ENCODE measurements at places on chromosomes 11 and 22.
A peak's percentile ranks its signal among the peaks of the same experiment; 100 is the strongest.

- DNase-seq, result no peak
These were observed 15.8 kb downstream of the CDKN1C start for GRCh38 chr11:2869561-2870427.

DNA sequence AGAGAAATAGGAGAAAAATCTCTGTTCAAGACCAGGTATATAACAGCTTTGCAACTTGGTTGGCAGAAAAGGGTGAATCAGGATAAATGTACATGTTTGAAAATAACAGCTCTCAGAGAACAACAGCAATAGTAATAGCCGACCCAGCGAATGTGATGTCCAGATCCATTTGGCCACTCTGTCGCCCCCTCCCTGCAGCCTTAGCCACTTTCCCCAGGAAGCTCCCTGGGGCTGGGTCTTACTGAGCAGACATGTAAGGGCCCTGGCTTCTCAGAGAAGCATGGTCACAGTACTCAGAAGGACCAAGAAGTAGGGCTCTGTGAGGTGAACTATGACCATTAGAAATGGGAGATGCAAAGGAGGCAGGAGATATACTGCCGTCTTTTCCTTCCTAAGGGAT is 154.1 kb upstream of the SNX19 start:
- DNase-seq, result no peak

DNA sequence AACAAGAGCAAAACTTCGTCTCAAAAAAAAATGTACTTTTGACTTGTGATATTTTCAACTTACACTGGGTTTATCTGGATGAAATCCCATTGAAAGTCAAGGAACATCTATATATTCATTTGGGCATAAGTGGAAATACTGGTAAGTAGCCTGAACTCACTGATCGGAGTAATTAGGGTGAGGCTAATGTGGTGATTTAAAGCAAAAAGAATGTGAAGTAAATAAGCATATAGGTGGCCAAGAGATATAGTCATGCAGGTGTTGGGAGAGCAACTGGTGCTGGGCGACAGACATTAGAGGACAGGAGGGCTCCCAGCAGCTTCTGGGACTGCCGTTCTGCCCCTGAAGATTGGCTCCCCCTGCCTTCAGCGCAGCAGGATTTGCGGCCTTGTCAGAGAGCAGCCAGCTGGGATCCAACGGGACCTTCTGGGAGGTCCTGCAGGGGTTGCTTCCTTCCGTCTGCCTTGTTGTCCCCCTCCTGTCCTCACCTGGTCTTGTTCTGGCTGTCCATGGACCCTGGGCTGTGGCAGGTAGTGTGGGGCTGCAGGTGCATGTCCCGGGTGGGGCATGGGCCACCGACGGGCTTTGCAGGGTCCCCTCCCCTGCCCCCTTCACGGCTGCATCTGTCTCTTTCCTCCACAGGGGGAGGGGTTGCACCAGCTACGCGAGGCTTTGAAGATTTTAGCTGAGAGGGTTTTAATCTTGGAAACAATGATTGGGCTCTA is 14.1 kb downstream of the RHBDD3 start:
- no peak for DNase-seq

DNA sequence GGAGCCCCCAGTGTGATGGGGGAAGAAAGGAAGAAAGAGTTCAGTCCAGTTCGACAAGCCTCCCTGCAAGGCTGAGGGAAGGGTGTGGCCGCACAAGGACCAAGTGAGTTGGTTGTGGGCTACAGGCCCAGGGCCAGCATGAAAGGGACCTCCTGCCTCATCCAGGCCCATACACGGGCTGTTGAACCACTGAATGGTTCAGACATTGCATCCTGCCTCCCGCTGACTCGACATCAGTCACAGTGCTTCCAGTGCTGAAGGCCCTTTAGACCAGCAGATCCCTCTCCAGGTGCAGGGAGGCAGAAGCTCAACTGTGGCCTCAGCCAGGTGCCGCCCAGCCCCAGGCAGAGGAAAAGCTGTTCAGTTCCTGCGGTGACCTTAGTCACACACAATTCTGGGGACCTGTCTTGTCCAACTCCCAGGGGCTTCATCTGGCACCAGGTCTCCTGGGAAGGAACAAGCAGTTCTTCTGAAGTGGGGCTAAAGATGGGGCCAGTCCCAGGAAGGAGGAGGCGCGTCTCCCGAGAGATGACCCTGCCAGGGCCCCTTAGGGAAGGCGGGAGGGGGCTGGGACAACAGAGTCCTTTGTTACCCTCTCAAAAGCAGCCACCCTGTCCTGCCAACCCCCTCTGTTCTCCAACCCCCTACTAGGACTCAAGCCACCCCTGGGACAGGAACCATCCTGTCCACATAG is 6.6 kb downstream of the ARRB1 start:
- DNase-seq, result no peak

GRCh38 chr11:1938343-1939005 is 8.7 kb upstream of the MRPL23 start:
- peak; percentile 2 for DNase-seq

DNA sequence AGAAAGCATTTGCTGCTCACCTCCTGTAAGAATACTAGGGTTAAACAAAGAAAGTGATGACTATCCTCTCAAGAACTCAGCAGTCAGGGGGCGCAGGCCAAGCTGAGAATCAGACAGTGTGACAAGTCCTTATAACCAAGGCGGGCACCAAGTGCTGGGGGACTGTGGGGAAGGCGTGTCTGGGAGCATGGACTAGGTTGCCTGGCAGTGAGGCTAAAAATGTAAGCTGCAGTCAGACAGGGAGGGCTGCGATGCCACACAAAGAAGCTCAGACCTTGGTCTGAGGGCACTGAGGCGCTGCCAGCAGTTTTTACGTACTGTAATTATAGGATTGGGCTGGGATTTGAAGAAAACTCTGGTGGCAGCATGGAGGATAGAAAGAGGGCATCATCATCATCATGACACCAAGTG is 73.7 kb downstream of the FLI1 start:
- no peak for DNase-seq
